ENCODE measurements at places on chromosomes 5 and 9.
A peak's percentile ranks its signal among the peaks of the same experiment; 100 is the strongest.

GRCh38 chr5:97452646-97453045, 269.6 kb upstream of the RIOK2 start:
- peak; percentile 1 for DNase-seq

- DNase-seq: no peak
Observed at GRCh38 chr5:87430863-87431457, 18.2 kb upstream of the CCNH start.

DNA sequence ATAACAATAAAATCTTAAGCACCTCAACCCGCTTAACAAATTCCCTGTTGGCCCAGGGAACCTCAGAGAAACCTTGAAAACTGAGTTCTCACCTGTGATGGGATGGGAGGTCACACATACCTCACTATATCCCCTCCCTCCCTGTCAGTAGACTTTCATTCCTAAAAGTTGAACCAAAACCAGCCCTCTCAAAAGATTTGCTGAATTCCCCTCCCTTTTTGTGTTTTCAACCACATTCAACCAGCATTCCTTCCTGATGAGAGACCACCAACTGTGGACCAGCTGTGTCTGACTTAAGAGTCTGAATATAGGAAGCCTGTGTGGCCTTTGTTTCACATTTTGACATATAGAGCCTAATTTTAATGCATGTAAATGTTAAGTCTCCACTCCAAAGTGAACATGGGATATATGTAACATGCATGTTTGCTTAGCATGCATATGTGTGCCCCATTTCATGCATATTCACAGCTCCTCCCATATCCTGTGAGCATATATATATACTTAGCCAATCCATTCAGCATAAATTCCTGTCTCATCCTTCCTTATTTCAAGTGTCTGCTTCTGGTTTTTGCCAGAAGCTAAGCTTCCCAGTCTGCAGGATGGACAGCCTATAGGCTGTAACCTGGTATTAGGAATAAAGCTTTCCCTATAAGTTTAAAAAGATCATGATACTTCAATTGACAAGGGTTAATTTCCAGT, 604.6 kb downstream of the PTPRD start:
- no peak for DNase-seq

GRCh38 chr5:114644576-114644975, 282.7 kb downstream of the KCNN2 start:
- DNase-seq: no peak

Measured in anterior cingulate cortex (tissue), 58 donors.